Stimulated activated CD4-positive, alpha-beta T cell treated with anti-CD3 and anti-CD28 coated beads, TNF-alpha, amount 100 ng/mL, for 1 hour (primary cell): ENCODE measurements at places on chromosomes 16 and 17.
A peak's percentile ranks its signal among the peaks of the same experiment; 100 is the strongest.

GRCh38 chr16:54009464-54010176 lies 277.0 kb downstream of the IRX3 start:
- no peak for DNase-seq

GRCh38 chr17:4365628-4366326 lies 698 bp downstream of the UBE2G1 start:
- no peak for DNase-seq

DNA sequence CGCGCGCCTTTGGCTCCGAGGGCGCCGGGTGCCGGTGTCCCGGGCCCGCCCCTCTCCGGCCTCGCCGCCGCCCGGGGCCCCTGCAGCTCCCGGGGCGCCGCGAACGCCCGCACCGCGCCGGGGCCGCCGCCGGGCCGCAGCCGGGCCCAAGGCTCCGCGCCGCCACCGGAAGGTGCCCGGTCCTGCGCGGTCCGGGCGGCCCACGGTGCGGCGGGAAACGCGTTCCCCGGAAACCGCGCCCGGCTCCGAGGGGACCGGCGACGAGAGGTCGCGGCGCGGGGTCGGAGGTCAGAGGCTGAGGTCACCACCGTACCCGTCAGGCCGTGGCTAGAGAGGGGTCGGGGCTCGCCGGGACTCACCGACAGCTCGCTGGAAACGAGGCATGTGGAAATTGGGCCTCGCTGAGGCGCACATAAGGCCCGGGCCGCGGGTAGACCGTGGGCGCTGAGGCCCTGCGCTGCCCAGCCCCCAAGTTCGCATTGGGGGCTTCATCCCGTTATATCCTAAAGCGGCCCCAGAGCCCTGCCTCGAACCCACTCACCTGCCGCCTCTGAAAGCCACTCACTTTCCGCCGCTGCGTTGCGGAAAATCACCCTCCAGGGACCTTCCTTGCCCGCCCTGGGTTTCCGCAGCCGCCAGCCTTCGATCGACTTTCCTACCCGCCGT lies at the start of gene DUS1L:
Gene DUS1L (minus strand): TSS at position 167 of the 666 bp plus-strand sequence. CDS start 745 bp downstream, outside the sequence.
- peak; percentile 50 for DNase-seq

GRCh38 chr16:69477546-69477945 lies 53.1 kb downstream of the CYB5B start:
- no peak for DNase-seq

DNA sequence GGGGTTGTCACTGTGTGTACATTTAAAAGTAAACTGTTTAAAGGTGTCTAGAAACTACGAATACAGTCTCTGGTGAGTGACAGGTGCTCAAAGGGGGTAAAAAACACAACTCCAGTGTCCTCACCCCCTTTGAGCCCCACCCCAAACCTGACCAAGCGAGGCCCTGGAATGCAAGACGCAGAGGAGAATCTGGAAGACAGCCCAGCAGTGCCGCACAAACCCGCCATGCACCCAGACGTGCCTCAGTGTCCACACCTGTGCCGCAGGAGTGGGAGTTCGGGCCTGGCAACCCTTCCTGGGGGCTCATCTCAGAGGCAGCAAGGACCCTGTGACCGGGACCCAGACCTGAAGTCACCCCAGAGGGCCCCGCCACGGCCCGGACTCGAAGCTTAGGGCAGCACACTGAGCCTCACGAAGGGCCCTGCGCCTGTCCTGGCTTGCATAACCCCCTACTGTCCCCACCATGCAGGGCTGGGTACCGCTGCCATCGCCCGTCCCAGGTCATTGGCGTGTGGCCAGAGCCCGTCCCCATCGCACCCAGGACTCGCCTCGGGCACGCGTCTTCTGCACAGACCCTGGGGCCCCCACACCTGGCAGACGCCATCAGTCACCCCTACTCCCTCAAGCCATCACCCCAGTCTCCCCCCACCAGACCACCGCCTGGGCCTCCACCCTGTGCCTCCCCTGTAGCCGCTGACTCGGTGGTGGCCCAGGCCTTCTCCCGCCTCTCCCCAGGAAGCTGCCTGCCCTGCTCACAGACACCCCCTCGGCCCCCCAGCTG lies 33.0 kb upstream of the ZC3H18 start:
- no peak for DNase-seq

DNA sequence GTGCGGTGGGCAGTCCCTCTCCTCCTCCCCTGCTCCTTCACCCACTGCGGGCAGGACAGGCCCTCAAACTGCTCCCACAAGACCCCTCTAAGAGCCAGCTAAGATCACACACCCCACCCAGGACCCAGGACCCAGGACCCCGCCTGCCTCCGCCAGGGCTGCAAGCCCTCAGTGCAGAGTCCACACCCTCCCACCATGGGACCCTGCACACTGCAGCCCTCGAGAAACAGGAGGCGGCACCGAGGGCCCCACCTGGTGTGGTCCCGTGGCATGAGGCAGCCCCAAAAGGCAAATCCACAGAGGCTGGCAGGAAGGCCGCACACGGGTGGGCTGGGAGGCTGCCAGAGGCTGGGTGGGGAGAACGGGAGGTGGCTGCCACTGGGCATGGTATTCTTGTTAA lies 94.7 kb downstream of the ENGASE start:
- DNase-seq, result no peak

DNA sequence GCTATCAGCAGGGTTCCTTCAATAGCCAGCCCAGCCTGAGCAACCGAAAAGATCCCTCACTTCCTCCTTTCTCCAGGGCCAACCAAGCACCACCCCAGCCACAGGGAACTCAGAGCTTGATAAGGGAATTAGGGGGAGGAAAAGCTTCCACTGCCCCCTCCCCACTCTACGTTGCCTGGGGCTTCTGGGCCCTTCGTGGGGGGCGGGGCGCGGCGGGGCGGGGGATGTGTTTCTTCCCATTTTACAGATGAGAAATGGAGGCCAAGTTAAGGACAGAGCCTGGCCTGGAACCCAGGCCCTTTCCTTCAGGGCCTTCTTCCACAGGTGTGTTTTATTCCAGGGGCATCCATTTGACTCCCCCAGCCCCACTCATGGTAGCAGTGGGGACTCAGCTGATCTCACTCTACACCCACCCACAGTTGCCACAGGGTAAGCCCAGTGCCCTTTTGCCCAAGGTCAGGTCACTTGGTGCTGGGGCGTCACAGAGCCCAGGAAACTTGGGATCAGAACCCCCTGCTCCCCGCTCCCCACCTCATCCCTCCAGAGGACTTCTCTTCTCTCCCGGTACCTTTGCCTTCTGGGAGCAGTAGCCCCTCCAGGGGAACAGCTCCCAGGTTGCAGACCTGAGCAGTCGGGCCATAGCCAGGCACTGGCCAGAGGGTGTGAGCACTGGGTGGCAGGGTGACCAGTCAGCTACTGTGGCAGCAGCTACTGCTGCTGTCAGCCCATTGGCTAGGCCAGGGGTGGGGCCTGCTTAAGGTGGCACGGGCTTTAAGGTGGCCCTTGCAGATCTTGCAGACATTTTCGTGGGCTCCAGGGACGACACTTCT lies at the start of gene LDHD:
Gene LDHD (minus strand): TSS at position 700 of the 830 bp plus-strand sequence. CDS start 60 bp downstream, at position 640.
- no peak for DNase-seq

DNA sequence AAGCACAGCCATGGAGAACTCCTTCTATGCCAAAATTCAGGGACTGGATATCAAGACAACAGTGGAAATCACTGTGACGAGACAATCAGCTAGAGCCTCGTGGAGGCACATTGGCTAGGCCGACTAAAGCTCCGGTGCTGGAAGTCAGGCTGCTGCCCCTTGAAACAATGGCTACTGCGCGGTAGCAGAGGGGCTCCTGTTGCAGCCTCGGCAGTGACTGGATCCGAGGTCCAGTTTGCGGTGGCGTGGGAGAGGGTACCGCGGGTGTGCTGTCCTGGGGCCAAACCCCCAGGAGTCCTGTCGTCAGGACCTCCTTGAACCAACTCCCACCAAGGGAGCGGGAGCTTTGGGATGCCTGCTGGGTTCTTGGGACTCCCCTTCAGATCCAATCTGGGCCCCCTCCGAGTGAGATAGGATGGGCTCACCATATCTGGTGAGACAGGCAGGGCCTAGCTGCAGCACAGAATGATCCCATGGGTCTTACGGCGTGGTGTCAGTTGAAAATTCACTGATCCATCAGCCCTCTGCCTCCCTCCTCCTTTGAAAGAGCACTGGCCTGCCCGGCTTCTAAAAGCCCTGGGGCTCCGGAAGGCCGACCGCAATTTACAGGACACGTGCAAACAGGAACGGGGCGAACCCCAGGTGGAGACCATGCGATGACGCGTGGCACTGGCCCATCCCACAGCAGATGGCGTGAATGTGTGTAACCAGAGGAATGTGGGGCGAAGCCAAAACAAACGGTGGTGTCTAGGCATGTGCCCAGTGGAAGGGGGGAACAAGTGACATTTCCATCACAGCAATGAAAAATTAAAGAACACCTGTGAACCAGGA lies 15.8 kb upstream of the KCNJ18 start:
- DNase-seq, result no peak

- no peak for DNase-seq
These were observed 9.8 kb upstream of the TNRC6C start for GRCh38 chr17:77948690-77949114.

DNA sequence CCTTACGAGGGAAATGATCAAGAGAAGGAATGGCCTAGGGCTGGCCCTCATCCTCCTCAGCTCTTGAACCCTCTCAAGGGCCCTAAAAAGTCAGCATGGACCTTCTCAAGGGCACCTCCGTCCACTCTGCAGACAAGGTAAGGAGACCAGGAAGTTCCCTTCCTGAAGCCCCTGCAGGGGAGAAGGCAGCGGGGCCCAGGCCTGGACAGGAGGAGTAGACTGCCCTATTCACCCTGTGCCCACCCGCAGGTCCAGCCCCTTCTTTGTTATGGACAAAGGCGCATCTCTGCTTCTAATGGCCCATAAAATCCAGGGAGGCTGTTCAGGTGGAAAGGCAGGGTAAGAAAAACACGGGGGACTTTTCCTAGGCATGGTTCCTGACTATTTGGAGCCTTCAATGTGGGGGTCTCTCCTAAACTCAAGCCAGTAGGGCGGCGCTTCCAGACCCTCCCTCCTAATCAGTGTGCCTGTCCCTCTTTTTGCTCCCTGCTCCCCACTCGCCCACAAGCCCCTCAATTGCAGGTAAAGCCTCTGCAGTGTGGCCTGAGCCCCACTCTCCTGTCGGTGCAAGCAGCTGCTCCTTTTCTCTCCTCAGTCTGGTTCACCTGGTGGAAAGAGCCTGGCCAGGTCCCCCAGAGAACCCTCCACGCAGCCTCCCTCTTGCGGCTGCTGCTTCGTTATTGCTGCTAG lies 28.2 kb downstream of the AXIN2 start:
- DNase-seq, result no peak

- no peak for DNase-seq
These were observed at the start of gene APOH for GRCh38 chr17:66228887-66229782. APOH (minus strand) TSS chr17:66229415; CDS start chr17:66229379, 36 bp downstream.

DNA sequence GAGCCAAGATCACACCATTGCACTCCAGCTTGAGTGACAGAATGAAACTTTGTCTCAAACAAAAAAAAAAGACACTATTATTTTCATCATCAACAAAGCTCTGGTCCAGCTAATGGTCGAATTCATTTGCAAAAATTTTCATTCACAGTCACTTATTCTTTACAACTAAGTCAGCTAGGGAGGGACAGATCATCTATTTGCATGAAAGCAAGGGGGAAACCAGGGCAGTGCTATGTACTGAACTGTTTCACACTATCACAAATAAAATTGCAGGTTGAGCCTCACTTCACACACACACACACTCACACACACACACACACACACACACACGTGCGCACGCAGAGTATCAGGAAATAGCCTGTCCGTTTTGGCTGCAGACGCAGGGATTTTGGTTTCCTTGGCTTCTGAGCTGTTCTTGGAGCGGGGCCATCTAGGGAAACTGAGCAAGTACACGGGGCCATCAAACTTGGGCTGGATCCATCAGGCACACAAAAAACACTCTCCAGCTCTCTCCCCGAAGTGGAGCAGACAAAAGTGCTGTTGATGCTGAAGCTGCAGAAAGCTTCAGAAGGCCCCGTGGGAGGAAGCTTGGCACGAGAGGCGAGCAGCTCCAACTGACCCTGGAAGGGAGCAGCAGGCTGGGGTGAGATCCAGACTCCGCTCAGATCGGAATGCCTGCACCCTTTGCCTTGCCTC lies 44.3 kb upstream of the HELZ start:
- DNase-seq, result no peak

- no peak for DNase-seq
These were observed 421 bp downstream of the STAT3 start for GRCh38 chr17:42387661-42388380.

- no peak for DNase-seq
These were observed 9.3 kb downstream of the ZNF629 start for GRCh38 chr16:30777591-30778297.

GRCh38 chr16:48156790-48157209 lies 1.0 kb upstream of the ABCC12 start:
- peak; percentile 37 for DNase-seq

- DNase-seq, result no peak
These were observed 17.3 kb downstream of the DNAH17 start for GRCh38 chr17:78559749-78560368.

DNA sequence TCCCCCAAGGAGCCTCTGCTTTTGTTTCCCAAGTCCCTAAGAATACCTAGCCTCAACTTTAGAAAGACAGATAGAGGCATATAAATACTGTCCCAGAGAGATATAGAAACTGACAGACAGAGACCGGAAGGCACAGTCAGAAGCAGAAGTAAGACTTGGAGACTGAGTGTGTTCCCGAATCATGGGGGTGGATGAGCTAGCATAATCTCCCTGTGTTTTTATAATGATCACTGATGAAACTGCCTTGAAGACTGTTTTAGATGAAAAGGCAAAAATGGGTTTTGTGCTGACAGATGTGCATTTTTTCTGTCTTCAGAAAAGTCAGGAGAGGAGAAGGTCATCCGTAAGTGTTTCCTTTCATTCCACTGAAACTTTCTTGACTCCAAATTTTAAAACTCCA lies 8.3 kb upstream of the PSMD3 start:
- no peak for DNase-seq

- no peak for DNase-seq
These were observed 21.5 kb downstream of the SMTNL2 start for GRCh38 chr17:4605826-4606225.

GRCh38 chr17:41678907-41679739 lies 9.6 kb upstream of the EIF1 start:
- no peak for DNase-seq

GRCh38 chr16:16083421-16084156 lies 134.2 kb downstream of the ABCC1 start:
- DNase-seq, result no peak

GRCh38 chr17:78780335-78780734 lies 1.7 kb downstream of the CYTH1 start:
- no peak for DNase-seq

- no peak for DNase-seq
These were observed 5.8 kb upstream of the ALDH3A1 start for GRCh38 chr17:19753661-19754463.

GRCh38 chr17:38451840-38452529 lies 23.7 kb downstream of the ARHGAP23 start:
- DNase-seq, result no peak
